ENCODE measurements at places on chromosomes 2 and 18. TPM values are rescaled to one million over a fixed set of nuclear protein-coding genes. Genes with fewer than 3 reads are reported as not detected.

The NXPH2 gene
- not detected for total RNA-seq

The ARHGAP28 gene
- total RNA-seq: not detected

The SERPINB2 gene
- 0.73 TPM for total RNA-seq

The KCNF1 gene
- total RNA-seq: 1.0 TPM

The DLX1 gene
- not detected for total RNA-seq

All from PC-9 (cell line).